ENCODE measurements at places on chromosomes 16 and 17.
A peak's percentile ranks its signal among the peaks of the same experiment; 100 is the strongest.

- no peaks in the 10 kb centered on the region for H3K27me3 ChIP-seq
- no peak overlapping the region for H3K27ac ChIP-seq
- no peak for DNase-seq
- H3K36me3 ChIP-seq = no peaks in the 10 kb centered on the region
These were observed 1418.8 kb downstream of the CDH11 start for GRCh38 chr16:63702981-63703590.

GRCh38 chr17:4411201-4411600 lies 22.5 kb upstream of the SPNS3 start:
- no peak overlapping the region for H3K4me3 ChIP-seq
- no peak for DNase-seq
- no peaks in the 10 kb centered on the region for H3K27me3 ChIP-seq

DNA sequence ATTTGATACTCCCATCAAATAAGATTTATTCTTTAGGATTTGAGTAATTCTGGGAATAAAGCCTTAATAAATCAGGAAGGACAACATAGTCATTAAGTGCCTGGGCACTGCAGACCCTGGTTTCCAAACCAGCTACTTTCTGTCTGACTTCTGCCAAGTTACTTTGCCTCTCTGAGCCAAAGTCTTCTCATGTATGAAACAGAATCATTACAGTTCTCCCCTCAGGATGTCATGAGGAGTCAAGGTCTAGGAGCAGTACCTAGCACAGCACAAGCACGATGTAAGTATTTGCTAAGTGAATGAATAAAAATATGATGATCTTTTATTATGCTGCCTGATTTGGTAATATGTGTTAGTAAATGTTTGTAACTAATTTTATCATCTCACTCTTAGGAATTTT lies 30.4 kb upstream of the HEATR6 start:
- H3K27ac ChIP-seq = no peak overlapping the region
- H3K27me3 ChIP-seq = peaks cover 17% of the 10 kb centered on the region
- no peak for DNase-seq
- H3K36me3 ChIP-seq = no peaks in the 10 kb centered on the region

- H3K4me1 ChIP-seq = no peaks in the 10 kb centered on the region
- no peak for DNase-seq
- H3K4me3 ChIP-seq = no peak overlapping the region
- H3K27me3 ChIP-seq = no peaks in the 10 kb centered on the region
- H3K36me3 ChIP-seq = peaks cover 28% of the 10 kb centered on the region
These were observed 10.9 kb downstream of the CACNB1 start for GRCh38 chr17:39186481-39187002.

- H3K4me1 ChIP-seq = peaks cover 9% of the 10 kb centered on the region
- H3K36me3 ChIP-seq = peaks cover 75% of the 10 kb centered on the region
- no peak for DNase-seq
- H3K4me3 ChIP-seq = no peak overlapping the region
- H3K27ac ChIP-seq = no peak overlapping the region
- no peaks in the 10 kb centered on the region for H3K27me3 ChIP-seq
These were observed 5.0 kb downstream of the UBALD2 start for GRCh38 chr17:76270127-76270592.

GRCh38 chr16:10196999-10197398 lies 14.8 kb upstream of the GRIN2A start:
- no peaks in the 10 kb centered on the region for H3K36me3 ChIP-seq
- DNase-seq = no peak
- no peak overlapping the region for H3K27ac ChIP-seq
- H3K4me1 ChIP-seq = no peaks in the 10 kb centered on the region

DNA sequence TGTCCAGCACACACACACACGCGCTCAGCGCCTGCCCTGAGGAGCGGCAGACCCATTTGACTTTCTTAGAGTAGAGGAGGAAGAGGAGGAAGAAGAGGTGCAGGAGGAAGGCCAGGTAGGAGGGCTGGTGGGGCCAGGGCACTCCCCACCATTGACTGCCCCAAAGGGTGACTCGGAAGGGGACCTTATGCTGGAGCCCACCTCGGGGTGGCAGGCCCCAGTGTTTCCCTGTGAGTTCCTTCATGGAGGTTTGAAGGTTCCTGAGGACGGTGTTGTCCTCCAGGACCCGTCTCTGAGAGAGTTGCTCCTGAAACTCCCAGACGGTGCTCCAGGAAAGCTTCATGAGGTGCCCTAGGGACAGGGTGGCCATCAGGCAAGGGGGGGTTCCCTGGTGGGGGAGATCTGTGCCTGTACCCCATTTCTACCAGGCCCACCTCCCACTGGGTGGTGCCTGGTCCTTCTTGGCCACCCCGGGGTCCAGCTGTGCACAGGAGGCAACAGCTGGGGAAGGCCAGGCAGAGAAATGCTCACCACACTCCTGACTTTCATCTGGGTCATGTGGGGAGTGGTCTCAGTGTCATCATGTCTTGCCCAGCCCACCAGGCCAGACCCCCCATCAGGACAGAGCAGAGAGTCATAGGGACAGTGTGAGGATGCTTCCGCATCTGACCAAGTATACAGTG lies 89.5 kb downstream of the TNFRSF13B start:
- H3K27me3 ChIP-seq = no peaks in the 10 kb centered on the region
- DNase-seq = no peak
- H3K27ac ChIP-seq = no peak overlapping the region
- no peaks in the 10 kb centered on the region for H3K36me3 ChIP-seq
- no peaks in the 10 kb centered on the region for H3K4me1 ChIP-seq
- H3K4me3 ChIP-seq = no peak overlapping the region

DNA sequence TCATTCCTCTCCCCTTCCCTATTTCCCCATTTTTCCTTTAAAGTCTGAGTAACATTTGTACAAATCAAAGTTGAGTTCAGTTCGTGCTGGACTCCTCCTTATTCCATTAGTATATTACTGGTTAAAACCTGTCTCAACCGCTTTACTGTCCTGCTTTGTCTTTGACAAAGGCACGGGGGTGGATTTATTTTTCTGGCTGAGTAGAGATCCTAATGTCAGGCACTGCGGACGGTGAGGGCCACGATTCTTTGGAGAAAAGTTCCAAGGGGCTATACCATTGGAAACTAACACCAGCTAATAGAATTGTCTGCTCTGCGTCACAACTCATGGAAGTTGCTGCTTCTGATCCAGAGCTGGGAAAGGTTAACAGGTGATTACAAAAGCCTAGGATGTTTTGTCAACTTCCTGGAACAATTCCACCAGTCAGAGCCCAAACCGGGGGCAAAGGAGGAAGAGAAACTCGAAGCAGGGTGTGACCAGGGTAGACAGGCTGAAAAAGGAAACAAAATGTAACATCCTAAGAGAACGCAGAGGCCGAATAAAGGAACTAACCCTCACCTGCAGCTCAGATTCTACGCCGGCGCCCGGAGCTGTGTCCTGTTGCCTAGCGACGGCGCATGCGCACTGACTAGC lies 12.4 kb downstream of the TAT start:
- peaks cover 13% of the 10 kb centered on the region for H3K4me1 ChIP-seq
- peak overlapping the region; percentile 74 for H3K4me3 ChIP-seq
- peaks cover 17% of the 10 kb centered on the region for H3K36me3 ChIP-seq
- H3K27me3 ChIP-seq = no peaks in the 10 kb centered on the region
- no peak for DNase-seq
